ENCODE measurements at places on chromosomes 12 and 14.

DNA sequence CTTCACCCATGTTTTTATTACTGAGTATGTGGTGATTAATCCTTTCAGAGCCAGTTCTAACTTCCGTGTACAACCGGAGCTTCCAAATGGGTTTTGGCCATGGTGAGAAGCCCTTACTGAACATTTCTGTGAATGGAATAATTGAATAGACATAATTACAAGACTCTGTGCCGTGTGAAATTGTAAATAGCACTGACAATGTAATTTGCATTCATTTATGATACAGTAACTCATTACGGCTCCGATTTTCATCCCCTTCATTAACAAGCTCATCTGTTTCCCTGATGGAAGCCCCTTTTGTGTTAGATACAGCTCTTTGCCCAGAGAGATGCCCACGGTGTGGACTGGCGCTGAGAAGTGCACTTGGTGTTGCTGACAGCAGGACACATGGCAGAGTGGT lies 891.0 kb downstream of the AACS start:
- no peak for DNase-seq

- no peak for DNase-seq
Observed at GRCh38 chr12:5512601-5512970, 80.7 kb downstream of the NTF3 start.

GRCh38 chr12:26680727-26681455 lies 152.1 kb downstream of the ITPR2 start:
- no peak for DNase-seq

DNA sequence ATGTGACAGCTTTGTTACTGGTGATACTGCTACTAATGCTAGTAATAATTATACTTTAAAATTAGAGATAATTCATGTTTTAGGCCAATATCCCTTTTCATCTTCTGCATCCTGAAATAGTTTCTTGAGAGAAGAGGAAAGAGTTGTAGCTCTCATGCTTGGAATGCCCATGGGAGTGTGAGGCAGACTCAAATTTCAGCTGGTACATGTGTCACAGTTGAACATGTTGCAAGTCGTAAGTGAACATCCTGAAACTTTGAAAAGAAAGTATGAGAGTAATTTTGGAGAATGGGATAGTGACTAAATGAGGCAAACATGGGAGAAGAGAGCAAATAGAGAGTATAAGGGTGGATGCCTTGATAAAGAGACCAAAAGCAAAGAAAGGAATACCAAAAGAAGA lies 168.0 kb downstream of the TMTC3 start:
- no peak for DNase-seq

GRCh38 chr12:57844709-57845477 lies 1.6 kb downstream of the CTDSP2 start:
- DNase-seq: peak; percentile 70

DNA sequence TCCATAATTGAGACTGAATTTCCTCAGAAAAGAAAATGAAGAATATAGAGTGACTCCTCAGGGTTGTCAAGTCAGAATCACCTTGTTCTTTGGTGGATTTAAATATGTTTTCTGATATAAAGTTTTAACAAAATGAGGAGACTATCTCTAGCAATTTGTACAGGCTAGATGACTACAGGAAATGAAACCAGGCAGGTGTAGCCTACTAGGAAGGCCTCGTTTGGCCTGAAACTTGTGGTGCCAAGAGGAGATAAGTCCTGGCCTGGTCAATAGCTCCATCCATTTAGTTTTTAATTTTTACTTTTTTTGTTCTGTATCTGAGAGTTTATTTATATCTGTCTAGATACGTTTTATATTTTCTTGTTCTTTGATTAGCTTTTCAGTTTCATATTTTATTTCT lies 41.5 kb downstream of the SNAPC1 start:
- DNase-seq: no peak

DNA sequence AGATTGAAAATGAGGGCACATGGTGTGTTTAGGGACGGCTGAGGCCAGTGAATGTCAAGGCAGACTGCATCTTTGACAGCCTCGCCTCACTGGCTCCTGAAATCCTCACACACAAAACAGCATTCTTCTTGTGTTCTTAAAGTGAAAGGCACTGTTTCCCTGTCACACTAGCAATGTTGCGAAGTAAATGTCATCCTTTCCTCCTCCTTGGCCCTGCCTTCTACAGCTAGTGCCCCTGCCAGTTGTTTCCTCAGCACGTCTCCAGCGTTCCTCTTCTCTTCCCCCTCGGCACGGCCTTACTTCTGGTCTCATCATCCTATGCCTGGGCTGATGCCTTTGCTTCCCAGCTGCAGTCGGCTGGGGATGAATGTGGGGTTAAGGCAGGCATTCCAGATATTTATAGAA lies 129.4 kb upstream of the DNM1L start:
- no peak for DNase-seq

- DNase-seq: no peak
Observed at GRCh38 chr12:52873513-52873831, 24.7 kb upstream of the KRT78 start.

- no peak for DNase-seq
Observed at GRCh38 chr14:99664937-99665273, 19.2 kb upstream of the CYP46A1 start.

- DNase-seq: no peak
Observed at GRCh38 chr12:128613837-128614590, 209.7 kb downstream of the SLC15A4 start.

DNA sequence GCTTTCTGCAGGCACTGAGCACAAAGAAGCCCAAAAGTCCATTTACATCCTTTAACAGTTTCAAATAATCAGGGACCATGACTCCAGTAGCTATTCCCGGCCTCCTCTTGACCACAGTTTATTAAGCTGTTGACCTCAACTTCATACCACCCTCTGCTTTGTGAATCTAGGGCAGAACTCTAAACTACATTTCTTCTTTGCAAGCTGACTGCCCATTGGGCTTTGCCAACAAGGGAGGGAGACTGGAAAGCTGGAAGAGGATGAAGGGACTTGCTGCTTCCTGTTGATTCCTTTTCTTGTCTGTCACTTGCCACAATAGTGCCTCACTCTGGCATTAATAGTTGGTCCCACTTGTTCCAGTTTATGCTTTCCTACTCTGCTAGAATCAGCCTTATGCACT lies 2.7 kb downstream of the CGRRF1 start:
- DNase-seq: no peak

DNA sequence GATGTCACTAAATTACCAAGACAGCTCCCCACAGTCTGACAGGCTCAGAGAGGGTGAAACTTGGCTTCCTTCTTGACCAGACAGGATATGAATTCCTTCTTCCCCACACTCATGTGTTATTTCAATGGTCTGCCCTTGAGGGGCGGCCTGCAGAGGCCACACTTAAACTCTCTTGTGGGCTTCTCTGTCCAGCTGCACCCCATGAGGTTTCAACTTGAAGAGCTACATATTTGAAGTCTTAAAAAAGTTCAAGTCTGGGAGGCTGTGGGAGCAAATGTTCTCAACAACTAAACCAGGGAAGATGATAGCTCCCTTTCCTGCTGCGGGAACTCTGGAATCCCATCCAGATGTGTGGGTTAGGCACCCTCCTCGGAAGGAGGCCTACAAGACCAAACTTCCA lies 98.3 kb downstream of the TTC7B start:
- DNase-seq: no peak

DNA sequence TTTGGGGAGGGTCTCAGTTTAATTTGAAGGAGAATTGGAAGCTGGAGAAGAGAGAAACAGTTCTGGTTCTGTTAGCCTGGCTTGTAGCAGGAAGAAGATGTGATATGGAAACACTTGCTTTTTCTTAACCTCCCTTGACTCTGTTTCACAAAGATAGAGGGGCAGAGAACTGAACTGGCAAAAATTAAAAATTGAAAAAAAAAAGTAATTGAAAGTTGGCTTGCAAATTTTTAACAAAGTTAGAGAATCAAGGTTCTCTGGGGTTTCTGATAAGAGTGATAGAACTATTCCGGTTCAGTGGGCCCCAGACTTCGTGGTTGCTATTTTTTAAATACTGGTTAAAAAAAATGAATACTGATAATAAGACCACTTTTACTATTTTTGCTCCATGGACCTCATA lies 2.8 kb downstream of the CRADD start:
- DNase-seq: no peak

DNA sequence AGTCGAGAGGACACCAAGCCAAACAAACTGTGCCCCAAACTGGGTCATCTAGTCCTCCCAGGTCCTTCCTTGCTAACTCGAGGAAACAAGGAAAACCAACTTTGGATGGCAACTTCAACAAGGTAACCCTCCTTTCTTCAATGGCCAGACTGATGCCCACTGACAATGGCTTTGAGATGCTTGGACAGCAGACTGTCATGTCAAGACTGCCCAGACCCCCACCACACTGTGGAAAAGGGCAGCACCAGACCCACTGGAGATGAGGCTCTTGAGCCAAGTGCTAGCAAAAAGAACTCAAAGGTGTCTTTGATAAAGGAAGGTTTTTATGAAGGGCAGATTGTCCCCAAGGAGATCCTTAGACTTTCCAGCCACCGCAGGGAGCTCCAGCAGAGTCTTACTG lies 9.0 kb upstream of the CDH24 start:
- DNase-seq: peak; percentile 9

DNA sequence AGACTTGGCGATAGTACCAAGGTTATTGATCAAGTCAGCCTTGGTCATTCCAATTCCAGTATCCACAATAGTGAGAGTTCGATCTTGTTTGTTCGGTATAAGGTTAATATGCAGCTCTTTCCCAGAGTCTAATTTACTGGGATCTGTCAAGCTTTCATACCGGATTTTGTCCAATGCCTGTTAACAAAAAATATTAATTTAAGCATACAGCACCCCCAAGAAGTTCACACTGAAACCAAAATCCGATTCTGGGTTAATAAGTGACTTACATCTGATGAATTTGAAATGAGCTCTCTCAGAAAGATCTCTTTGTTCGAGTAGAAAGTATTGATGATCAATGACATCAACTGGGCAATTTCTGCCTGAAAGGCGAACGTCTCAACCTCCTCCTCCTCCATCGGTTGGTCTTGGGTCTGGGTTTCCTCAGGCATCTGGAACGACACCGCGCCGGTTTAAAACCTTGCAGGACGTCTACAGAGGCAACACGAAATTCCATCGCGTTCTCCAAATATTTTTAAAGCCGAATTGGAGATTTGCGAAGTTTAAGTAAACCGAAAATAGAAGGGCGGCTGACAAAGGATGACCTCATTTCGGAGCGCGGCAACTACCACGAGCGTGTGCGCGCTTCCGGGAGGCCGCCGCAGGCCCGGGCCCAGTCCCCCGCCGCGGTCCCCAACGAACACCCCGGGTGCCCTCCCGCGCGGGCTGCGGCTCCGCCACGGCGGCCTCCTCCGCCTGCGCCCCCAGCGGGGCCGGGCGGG lies 716 bp downstream of the HSP90AA1 start:
- no peak for DNase-seq

DNA sequence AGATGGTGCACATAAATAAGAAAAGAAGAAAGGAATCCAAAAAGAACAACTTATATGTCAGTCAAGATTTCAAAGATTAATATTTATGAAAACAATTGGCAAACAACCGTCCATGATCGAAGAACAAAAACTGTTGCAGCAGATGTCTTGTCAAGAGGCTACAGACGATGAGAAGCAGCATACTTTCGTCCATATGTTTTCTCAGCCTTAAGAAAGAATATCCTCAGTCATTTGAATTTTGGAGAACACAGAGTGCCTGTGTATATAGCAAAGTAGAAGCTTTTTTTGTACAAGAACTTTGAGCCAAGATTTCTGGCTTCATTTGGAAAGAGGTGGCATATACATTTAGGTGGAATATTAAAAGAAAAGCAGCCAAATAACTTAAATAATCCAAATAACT lies 297.2 kb downstream of the ITPR2 start:
- no peak for DNase-seq

GRCh38 chr12:91655966-91656365 lies 473.3 kb upstream of the DCN start:
- no peak for DNase-seq

GRCh38 chr14:76696361-76696760 lies 64.9 kb upstream of the VASH1 start:
- no peak for DNase-seq

- no peak for DNase-seq
Observed at GRCh38 chr12:71371122-71371521, 68.5 kb upstream of the LGR5 start.
